ENCODE measurements at places on chromosomes 16 and 17.

GRCh38 chr16:73054813-73055482 lies 7.0 kb upstream of the ZFHX3 start:
- DNase-seq: no peak

- no peak for DNase-seq
These were observed 5.5 kb downstream of the CCDC42 start for GRCh38 chr17:8739097-8739496.

DNA sequence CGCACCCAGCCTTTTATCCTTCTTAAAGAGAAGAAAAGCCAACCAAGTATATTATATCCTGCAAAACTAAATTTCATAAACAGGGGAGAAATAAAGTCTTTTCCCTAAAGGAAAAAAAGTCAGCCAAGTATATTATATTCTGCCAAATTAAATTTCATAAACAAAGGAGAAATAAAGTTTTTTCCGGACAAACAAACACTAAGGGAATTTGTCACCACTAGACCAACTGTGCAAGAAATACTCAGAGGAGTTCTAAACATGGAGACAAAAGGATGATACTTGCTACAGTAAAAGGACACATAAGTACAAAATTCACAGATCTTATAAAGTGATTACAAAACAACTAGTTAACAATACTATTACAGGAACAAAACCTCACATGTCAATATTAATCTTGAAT lies 14.4 kb upstream of the CCL18 start:
- DNase-seq: no peak

DNA sequence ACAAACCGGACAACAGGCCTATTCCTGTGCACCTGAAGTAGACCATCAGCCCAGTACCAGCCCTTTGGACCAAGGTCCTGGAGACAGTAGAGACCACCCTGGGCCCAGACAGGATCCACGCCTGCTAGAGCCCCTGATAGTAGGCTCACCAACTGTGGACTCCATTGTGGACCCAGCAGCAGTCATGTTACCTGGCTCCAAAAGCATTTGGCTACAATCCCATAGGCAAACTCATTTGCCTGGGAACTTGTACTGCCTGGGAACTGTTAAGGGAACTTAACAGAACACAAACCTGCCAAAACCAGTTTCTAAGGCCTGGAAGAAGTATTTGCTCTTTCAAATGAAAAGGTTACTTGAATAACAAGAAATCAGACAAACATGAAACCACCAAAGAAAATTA lies 10.0 kb upstream of the ACSM1 start:
- DNase-seq: no peak

DNA sequence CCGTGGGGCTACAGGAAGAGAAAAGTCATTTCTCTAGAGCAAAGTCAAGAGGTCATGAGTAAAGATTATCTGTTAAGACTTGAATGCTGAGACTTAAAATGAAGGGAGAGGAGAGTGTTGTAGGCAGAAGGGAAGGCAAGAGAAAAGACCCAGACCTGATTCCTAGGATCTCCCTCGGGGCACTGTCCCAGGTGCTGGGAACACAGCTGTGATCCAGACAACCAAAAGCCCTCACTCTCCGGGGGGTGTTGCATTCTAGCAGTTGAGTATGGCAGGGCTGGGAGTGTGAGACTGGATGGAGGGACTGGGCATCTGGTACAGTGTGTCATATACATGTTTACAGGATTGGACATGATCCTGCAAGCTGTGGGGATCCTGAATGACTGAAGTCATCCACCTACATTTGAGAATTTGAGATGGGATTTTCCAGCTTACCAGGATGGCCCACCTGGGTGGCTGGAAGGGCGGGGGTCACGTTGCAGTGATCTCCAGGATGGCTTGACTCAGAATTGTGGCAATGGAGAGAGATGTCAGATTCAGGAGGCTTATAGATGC lies 29.1 kb downstream of the ARSG start:
- DNase-seq: no peak

DNA sequence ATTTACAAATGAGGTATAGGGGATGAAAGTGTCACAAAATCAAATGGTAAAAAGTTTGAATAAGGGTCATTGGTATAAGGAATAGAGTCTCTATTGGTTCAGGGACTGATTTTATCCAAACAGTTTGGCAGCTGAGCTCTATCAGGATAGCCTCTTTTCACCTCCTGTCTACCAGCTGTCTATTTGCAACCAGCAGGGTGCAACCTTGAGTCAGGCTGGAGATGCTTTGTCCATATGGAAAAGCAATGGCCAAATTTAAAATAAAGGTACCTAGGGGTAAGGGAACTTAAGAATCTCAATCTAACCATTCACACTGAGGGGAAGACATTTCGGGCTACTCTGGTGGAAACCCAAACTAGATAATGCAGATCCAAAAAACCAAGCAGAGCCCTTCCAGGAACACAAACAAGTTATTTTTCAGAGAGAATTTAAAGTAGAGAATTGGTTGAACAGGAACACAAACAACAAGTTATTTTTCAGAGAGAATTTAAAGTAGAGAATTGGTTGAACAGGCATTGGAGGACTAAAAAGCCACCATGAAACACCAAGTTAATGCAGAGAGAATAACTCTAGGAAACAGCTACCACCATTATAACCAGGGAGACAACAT lies 12.6 kb upstream of the CA10 start:
- no peak for DNase-seq

DNA sequence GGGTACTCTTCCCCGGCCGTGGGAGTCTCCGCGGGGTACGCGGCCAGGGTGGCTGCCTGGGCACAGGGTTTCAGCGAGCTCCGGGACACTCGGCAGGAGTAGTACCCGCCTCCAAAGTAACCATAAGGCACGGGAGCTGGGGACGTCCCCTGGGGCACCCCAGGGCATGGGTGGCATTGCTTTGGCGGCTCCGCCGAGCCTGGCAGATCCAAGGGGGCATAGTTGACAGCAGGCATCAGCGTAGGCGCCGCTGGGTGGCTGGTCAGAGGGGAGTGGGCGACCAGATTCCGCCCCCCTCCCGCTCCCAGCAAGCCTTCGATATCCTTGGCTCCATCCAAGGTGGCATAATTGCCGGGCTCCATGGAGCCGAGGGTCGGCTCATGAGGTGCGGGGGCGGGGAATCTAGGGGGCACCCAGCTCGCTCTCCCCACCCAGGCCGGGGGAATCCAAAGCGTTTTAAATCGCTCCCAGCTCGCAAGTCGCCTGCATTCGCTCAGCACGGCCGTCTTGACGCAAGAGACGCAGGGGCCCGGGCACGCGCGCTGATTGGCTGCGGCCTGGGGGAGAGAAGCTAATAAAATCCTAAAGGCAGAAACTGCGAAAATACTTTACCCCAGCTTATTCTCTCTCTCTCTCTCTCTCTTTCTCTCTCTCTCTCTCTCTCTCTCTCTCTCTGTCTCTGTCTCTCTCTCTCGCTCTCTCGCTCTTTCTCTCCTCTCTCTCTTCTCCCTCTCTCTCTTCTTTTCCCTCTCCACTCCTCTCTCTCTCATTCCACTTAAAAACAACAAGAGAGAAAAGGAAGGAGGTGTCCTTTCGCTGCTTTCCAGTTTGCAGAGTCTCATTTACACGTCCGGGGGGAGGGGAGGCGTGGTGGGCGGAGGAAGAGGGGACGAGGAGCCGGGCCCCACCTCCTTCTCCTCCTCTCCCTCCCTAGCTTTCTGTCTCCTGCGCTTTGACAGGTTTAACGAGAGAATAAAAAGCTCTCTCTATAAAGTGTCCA lies at the start of gene HOXB13:
HOXB13 (minus strand) TSS at position 519 of the 1,000 bp plus-strand sequence; CDS start at position 362, 157 bp downstream.
- no peak for DNase-seq

DNA sequence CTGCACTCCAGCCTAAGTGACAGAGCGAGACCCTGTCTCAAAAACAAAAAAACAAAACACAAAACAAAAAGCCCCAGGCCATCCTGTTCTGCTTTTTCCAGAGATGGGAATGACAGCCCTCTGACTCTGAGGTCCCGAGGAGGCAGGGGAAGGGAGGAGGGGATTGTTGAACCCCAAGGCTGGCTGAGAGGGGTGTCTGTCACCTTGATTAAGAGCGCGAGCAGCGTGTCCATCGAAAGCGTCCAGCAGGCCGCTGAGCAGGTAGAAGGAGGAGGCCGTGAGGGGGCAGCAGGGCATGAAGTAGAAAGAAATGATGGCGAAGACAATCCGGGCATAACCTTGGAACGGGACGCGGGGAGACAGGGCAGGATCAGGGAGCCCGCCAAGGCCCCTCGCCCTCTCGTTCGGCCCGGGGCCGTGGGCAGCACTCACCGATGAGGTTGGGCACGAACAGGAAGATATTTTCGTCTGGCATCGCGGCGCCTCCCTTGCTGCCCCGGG lies 593 bp downstream of the CDIPT start:
- DNase-seq: no peak

DNA sequence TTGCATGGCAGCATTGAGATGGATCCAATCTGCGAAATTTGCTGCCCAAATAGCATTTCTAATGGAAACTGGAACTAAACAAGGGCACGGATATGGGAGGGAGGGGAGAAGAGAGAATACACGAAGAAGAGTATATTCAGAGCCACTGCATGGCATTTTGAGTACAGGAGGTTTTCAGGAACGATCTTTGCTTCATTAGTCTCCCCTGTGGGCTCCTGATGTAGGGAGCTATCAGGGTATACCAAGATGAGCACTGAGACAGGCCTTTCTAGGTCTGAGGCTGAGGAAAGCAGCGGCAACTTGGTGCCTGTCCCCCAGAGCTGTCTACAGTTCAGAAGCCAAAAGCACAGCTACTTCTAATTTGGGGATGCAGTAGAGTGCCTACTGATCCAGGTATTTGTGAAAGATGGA lies 257.7 kb upstream of the PMFBP1 start:
- DNase-seq: no peak

DNA sequence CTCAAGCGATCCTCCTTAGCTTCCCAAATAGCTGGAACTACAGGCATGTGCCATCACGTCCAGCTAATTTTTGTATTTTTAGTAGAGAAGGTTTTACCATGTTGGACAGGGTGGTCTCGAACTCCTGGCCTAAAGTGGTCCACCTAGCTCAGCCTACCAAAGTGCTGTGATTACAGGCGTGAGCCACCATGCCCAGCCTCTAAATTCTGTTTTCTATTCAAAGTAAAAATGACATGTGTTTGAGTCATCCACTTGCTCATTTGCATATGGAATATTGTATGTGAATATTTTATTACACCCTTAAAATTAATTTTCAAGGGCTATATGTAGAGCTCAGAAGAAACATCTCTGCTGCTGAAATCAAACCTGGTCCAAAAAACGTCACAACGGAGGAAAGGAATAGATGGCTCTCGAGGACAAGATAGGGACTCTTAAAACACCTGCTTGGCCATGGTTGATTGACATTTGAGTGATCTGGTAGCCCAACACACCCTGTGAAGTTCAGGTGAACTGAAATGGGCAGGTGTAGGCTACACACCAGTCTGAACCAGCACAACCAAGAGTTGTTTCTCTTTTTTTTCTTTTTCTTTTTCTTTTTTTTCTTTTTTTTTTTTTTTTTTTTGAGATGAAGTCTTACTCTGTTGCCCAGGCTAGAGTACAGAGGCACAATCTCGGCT lies 51.1 kb downstream of the SF3B3 start:
- DNase-seq: no peak

GRCh38 chr16:83744441-83744981 lies 63.3 kb upstream of the HSBP1 start:
- DNase-seq: no peak

- no peak for DNase-seq
These were observed 11.1 kb downstream of the HROB start for GRCh38 chr17:44152875-44153274.

- DNase-seq: no peak
These were observed 502.7 kb upstream of the HSBP1 start for GRCh38 chr16:83305092-83305491.

GRCh38 chr17:68610554-68610953 lies 9.4 kb upstream of the FAM20A start:
- DNase-seq: no peak

GRCh38 chr17:17347956-17348871 lies 45.0 kb downstream of the NT5M start:
- no peak for DNase-seq

DNA sequence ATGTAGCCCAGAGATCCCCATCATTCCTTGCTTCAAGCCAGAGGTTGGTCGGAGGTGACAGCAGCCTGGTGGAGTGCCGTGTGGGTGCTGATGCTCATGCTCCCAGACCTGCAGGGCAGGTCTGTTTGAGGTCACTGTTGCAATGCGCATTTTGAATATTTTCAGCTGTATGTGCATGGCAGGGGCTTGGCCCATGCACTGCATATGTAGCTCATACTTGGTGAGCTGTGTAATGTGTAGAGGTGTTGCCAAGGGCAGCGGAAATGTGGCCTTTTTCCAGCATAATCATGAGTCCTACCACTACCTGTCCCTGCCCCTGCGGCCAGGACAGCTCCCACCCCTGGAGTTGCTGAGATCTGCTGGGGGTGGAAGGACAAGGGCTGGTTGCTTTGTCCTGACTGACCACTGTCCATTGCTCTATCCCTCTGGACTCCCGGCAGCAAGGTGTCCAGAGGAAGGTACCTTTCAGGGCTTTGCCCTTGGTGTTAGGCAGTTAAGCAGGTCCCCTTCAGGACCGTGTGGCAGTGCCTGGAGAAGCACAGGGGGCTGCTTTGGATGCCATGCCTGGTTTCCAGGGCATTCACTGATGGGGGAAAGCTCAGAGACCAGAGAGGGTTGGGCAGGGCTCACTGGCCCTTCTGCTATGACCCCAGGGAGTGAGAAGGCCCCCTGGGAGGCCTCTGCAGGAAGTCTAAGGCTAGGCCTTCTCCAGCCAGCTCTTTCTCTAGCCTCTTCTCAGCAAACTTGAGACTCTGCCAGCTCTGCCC lies 215.2 kb downstream of the NTN1 start:
- no peak for DNase-seq

GRCh38 chr17:56801459-56802178 lies 32.1 kb downstream of the C17orf67 start:
- DNase-seq: no peak

Data from activated CD8-positive, alpha-beta memory T cell treated with anti-CD3 and anti-CD28 coated beads for 48 hours (primary cell).